ENCODE measurements at places on chromosomes 12 and 14.
A peak's percentile ranks its signal among the peaks of the same experiment; 100 is the strongest.

- DNase-seq, result no peak
Observed at GRCh38 chr14:95994593-95994928, 44.6 kb upstream of the C14orf132 start.

- DNase-seq, result no peak
Observed at GRCh38 chr12:10941916-10942607, 3.0 kb upstream of the TAS2R14 start.

GRCh38 chr12:57553343-57554202, 3.7 kb downstream of the KIF5A start:
- no peak for DNase-seq

DNA sequence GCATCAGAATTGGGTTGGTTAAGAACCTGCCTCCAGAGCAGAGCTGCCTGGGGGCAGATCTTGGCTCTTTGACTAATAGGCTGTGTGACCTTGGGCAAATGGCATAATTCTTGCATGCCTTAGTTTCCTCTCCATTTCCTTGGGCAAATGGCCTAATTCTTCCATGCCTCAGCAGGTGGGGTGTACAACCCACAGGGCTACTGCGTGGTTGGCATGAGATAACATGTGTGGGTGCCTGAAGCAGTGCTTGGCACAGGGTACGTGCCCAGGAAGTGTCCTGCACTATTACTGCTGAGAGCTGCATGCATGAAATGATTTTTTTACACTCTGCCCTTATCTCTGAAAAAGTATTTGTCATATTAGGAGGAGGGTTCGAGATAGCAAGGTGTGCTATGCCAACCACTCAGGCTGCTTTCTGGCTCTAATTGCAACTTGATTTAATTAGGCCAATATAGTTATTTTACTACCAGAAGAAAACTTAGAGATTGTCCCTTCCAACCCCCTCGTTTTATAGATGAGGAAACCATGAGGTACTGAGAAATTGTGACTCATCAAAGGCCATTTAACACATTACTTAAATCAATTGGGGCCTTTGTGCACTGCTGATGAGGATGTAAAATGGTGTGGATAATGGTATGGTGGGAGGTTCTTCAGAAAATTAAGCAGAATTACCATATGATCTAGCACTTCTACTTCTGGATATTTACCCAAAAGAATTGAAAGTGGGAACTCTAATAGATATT, 161.6 kb upstream of the HIF1A start:
- no peak for DNase-seq

DNA sequence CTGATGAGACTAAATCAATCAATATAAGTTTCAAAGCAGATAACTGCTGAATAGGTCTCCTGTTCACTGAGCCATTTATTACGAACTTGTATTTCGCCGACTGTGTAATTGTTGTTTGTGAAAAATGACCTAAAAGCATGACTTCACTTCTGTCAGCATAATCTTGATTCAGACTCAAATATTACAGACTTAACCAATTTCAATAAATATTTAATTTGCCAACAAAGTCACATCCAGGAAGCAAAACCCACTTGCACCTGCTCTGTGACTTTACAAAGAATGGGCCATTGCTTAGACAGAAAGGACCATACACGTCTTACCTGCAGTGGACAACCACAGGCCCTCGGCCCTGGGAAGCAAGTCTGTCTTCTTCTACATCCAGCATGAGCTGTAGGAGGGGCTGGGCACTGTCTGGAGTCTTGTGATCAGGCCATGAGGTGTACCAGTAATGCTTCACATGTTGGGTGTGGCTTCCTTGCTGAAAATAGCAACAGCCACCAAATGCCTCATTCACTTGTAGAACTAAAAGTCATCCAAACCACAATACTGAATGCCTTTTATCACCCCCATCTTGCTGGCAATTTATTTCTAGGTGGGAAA, 23.5 kb upstream of the PTPRB start:
- DNase-seq, result no peak

DNA sequence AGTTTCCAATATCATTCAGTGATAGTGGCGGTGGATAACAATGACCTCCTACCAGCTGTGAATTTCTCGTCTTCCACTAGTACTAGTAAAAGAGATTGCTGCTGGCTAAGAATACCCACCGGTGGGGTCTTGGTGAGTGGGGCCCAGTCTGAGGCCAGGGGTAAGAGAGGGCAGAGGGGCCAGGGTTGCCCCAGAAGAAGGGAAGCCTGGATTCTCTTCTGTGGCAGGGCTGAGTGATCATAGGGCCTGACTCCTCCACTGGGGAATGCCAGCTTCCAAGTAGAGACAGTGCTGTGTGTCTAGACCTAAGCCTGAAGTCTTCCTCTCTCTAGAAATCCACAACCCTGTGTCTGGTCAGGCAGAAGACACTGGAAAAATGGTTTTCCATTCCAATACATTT, 5.8 kb upstream of the TMEM63C start:
- no peak for DNase-seq

- peak; percentile 24 for DNase-seq
Observed at GRCh38 chr12:120971299-120972180, 6.8 kb upstream of the HNF1A start.

DNA sequence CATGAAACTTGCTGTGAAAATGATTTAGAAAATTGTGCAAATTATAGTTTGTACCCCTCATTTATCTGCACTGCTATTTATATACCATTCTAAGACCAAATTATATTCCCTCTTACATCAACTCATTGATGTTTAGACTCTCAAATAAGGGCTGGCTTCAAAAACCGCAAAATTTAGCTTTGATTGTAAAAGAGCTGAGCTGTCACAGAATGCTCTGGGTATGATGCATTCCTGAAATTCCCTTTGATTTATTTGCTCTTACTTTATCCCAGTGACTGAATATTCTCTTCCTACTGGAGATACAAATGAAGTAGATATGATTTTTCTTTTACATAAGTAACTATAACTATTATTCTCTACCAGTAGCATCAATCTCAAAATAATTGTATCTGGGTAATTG, 78.0 kb upstream of the TMTC2 start:
- DNase-seq, result no peak

DNA sequence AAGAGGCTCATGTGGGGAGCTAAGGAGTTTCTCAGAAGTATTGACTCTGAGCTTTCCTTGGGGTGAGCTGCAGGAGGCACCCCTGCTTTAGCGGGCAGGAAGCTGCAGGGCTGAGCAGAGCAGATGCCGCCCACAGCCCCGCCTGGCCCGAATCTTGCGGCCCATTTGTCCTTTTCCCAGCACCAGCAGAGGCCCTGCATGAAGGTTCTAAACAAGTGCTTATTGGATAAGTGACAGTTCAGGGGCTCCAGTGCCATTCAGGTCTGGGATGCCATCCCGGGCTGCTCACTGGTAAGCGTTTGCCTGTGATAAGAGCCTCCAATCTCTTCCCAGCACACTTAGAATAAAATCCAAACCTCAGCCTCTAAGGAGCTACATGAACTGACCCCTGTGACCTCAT, 11.4 kb downstream of the RILPL1 start:
- no peak for DNase-seq

GRCh38 chr14:50044042-50044651, 72.2 kb downstream of the VCPKMT start:
- no peak for DNase-seq

DNA sequence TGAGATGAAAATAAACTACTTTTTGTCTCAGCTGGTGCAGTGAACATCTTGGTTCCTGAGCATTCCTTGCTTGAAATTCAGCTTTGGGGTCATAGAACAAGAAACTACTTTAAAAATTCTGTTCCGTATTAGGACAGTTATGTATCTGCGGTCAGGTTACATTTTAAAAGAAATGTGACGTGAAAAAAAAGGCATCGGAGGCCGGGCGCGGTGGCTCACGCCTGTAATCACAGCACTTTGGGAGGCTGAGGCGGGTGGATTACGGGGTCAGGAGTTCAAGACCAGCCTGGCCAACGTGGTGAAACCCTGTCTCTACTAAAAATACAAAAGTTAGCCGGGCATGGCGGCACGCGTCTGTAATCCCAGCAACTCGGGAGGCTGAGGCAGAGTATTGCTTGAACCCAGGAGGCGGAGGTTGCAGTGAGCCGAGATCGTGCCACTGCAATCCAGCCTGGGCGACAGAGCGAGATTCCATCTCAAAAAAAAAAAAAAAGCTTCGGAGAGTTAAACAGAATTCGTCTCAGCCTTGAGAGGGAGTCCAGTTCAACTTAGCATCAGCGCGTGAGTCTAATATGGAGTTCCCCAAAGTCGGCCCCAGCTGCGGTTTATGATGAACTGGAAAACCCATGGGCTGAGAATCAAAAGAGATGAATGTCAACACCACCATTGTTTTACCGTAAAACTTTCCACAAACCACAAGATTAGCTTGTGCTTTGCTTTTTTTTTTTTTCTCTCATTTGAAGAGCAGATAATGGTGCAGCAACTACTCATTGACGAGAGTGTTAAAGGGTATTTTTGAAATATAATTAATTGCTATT, 2.1 kb upstream of the SLC2A13 start:
- DNase-seq, result no peak

DNA sequence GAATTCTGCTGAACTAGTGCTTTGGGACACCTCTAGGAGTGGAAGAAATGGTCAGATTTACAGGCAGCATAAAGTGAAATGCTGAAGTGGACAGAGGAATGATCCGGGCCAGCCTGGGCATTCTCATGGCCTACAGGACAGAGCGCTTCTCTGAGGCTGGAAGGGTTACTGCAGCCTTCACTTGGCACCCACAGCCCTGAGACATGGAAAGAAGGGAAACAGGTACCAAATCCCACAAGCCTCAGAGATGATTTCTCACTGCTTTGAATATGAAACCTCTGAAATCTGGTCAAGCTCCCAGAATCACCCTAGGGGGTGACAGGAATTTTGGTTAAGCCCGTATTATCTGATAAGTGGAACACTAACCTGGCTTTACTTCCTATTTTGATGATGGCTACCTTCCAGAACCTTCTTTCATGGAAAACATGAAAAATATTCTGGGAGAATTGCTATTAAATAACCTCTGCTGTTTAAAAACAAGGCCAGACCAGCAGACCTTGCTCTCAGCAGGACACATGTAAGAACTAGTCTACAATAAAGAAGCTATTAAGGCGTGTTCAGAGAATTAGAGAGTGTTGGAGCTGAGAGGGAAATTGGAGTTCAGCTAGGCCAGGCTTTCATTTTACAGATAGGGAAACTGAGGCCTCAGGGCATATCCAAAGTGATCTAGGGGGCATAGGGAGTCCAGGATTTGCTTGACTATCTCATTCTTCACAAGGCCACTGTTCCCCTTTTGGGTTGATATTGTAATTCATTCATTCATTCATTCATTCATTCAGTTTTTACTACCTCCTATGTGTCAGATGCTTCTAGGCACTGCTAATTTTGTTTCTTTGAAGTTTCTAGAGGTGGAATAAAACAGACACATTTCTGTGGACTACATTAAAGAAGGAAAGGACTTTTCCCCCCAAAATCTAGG, 281.5 kb downstream of the ZFP36L1 start:
- no peak for DNase-seq

DNA sequence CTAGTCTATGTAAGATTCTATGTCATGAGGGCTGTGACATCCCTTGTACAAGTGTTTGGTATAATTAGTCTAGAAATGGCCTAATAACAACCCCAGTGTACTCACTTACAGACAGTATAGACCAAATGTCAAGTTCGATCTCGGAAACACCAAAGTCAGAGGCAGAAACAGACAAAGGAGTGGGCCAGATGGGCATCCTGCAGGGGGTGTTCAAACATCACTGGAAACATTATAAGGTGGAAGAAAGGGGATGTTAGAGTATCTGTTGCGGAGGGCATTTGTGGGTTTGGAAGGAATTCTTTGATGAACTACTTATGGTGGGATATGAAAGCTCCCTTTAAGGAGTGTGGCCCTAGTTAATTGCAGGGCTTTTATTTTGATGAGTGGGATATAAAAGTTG, 134.6 kb downstream of the ESR2 start:
- no peak for DNase-seq

DNA sequence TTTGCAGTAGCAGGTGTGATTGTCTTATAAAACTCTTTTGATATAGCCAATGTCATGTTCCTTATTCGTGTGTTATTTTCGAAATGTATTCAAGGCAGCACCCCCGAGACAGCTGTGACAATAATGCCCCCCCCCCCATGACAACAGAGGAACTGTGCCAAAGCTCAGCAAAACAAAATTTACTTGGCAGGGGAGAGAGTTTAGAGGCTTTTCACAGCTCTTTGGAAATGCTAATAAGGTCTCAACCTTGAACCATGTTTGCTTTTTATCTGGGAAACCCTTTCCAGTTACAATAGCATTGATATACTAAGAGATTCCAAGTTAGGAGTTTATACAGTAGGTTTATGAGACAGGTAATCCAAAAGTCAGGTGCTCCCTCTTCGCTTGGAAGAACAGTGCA, 56.4 kb upstream of the USP44 start:
- no peak for DNase-seq

GRCh38 chr12:61991661-61992060, 268.5 kb upstream of the USP15 start:
- DNase-seq, result no peak

DNA sequence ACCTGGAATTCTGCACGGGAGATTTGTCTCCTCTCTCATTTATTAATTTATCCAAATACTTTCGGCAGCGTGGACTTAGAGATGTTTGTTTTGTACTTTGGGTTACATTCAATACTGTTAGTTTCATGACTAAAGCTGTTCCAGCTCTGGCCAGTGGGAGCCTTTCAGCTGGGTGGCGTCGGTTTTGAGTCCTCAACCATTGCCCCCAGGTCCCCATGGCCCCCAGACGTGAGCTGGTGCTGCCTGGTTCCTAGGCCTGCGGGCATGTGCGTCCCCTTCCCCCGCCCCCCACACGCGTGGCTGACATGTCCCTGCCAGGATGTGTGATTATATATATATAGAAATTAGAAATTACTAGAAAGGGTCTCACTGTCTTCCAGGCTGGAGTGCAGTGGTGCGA, 48.2 kb downstream of the KIF26A start:
- no peak for DNase-seq

DNA sequence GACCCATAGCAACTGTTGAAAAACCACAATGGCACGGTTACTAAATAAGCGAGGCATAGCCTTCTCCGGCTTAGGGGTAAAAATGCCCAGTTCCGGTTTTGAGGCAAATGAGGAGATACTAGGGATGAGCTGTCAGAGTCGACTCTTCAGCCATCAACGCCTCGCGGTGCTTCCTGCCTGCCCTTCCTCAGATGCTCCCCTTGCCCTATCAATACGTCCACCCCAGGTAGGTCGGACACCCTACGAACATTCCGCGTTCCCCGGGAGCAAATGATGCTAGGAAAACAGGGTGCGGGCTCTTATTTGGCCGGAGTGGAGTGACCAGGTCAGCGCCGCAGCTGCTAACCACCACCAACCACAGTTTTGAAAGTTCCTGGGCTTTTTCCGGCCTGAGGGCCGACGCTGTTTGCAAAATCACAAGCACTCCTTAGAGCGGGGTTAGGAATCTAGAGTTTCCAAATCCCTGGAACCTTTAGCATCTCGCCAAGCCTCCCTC, 1.2 kb downstream of the SRSF9 start:
- DNase-seq, result no peak

GRCh38 chr12:27672051-27672450, 24.2 kb upstream of the REP15 start:
- DNase-seq, result no peak
